ENCODE measurements at places on chromosomes 16 and 17.
A peak's percentile ranks its signal among the peaks of the same experiment; 100 is the strongest.

DNA sequence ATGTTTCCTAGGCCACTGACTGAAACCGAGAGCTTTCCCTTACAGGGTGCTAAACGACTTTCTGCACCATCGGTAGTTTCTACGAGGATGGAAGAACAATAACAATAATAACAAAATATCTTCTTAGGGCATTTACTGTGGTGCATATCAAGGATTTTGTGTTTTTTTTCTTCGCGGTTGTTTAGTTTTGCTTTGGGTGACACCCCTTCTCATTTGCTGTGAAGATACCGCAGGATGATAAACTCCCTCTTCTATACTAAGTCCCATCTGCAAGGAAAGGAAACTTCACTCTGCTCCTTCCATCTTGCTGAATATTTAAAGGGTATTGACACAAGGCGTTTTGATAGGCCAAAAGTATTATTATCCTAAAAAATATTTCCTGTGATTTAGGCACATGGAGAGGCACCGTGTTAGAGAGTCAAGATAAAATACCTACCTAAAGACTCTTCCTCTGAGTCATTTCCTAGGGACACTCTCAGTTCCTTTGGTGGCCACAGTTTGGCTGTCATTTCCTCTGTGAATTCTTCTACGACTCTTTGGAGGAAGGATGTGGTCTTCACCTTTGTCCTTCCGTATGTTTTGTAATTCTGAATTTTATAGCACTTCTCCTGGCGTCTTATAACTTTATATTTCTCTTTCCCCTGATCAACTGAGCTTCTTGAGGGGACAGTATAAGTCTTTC, 318.8 kb downstream of the CDH13 start:
- DNase-seq = no peak

- peak; percentile 97 for DNase-seq
Measured at GRCh38 chr17:27545562-27546229, 85.3 kb upstream of the LGALS9 start.

GRCh38 chr16:58212824-58213655, 15.1 kb upstream of the CSNK2A2 start:
- DNase-seq = no peak

- no peak for DNase-seq
Measured at GRCh38 chr17:83094291-83094690, 14.9 kb downstream of the METRNL start.

Measured in NCI-H524 treated with DMSO at 0.1 percent for 48 hours (cell line).